ENCODE measurements at places on chromosomes 6 and 20.
A peak's percentile ranks its signal among the peaks of the same experiment; 100 is the strongest.

DNA sequence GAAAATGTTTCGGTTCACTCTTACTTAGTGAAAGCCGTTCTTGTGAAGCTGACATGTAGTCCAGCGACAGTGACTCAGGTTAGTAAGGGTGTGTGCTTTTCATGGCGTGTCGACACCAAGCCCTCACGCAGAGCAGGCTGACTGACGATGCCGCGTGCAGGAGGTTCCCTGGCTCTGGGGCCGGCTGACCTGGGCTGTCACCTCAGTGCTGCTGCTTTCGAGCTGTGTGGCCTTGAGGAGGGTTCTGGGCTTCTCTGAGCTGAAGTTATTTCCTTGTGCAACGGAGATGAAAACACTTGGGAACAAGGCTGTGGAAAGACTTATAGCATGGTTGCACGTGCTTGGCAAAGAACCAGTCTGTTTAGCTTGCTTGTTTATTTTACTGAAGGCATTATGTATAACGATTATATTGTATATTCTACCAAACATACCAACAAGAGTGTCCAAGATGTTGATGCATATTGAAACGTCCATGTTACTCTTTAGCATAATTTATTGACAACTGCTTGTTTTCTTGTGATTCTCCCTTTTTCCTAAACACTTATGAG lies 59.2 kb downstream of the PHACTR3 start:
- no peak for DNase-seq

GRCh38 chr6:154301839-154302752 lies 54.5 kb downstream of the IPCEF1 start:
- DNase-seq, result no peak

- DNase-seq, result no peak
These were observed 11.8 kb upstream of the BFSP1 start for GRCh38 chr20:17542993-17543412.

DNA sequence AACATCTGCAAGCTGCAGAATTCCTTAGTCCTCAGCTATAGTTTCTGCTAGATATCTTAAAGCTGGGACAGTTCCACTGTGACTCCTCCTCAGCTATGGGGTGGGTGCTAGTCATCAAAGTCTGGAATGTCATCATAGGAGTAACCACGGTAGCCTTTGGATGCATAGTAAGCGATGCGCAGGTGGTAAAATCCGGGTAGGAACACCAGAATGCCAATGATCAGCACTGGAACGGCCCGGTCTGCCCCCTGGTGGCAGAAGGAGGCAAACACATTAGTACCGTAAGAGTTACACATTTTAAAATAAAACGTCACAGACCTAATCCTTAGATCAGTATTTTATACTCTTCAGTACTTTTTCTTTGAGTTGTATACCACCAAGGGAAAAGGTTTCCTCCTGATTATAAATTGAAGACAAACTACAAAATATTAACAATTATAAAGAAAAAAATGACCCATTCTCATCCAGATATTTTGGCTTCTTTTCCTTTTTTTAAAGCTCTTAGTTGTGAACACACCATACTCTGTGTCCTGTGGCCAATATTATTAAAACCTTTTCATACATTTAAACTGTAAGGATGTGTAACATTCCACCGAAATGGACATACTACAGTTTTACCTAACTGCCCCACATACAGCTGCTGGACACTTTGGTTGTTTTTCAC lies 18.9 kb downstream of the PCNA start:
- DNase-seq, result peak; percentile 63

- no peak for DNase-seq
These were observed 98.8 kb downstream of the YTHDF1 start for GRCh38 chr20:63117151-63117550.

DNA sequence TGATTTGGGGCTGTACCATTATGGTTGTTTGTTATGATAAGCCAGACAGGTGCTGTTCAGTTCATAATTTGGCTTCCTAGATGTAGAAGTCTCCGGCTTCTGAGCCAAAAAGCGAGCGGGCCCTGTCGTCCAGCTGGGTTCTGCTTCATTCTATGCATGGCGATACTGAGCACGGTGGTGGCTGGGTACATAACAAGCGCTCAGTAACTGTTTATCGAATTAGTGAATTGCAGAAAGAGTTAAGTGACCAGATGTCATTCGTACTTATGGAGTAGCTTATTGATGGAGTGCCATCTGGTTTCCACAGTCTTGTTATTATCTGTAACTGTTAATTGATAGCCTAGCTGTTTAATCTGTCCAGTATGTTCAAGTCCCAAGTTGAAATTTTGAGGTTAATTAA lies 85.0 kb downstream of the DTD1 start:
- DNase-seq, result no peak

DNA sequence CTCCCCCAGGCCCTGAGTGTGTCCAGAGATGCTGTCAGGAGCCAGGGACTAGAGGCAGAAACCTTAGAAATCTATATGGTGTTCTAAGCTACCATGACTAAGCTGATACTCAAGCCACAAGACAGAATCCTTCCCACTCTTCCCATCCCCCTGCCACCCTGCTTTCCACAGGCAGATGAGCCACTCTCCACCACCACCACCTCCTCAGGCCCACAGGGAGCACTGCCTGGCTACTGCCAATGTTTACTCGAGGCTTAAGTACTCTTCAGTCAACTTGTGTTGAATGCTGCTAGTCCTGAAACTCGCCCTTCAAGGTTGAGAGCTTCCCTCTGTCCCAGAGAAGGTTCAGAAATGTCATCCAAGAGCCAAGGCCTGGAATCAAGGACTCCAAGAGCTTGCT lies 56.2 kb downstream of the CENPW start:
- DNase-seq, result no peak

DNA sequence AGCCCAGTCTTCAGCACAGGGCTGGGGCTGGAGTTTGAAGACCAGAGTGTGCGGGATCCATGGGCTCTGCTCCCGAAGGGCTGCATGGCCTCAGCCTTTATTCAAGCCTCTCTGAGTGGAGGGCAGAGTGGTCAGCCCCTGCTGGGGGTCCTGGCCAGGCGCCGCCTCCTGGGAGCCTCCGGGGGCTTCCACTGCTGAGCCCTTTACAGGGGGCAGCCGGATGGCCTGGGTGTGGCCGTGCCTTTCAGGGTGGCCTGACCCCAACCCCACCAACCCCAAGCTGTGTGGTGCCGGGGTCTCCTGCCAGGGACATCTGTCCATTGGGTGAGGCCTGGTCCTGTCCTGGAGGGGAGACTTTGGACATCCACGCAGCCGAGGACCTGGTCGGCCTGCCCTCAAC lies 76.0 kb upstream of the SLCO4A1 start:
- no peak for DNase-seq

DNA sequence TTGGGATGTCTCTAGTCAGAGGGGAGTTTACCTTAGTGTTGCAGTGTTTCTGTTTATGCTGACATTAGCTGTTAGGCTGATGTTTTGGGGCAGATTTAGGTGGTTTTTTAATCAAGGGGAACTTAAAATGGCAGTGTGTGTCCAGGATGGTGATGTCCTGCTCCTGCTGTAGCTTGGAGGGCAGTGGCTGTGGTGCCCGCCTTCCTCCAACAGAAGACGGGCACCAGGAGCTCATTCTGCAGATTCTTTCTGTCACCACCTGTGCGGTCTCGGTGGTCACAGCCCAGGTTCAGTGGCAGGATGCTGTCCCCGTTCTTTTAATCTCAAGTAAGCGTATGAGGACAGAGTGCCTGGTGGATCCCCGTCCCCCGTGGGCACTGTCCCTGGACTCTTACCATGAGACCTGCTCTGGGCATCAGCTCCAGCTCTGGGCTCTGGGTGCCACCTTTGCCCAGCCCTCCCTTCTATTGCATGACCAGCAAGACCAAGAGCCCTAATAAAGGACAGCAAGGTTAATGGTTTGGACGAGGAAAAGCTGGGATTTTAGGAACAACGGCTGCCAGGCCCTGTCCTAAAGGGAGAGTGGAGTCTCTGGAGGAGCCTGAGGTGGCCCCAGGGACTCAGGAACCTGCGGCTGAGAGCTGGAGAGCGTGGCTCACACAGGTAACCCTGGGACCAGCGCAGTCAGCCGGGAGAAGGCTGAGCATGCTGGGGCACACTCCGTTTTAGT lies 217.3 kb downstream of the ERMARD start:
- DNase-seq, result no peak

- DNase-seq, result no peak
These were observed 69.0 kb upstream of the CCN2 start for GRCh38 chr6:132020138-132020581.

DNA sequence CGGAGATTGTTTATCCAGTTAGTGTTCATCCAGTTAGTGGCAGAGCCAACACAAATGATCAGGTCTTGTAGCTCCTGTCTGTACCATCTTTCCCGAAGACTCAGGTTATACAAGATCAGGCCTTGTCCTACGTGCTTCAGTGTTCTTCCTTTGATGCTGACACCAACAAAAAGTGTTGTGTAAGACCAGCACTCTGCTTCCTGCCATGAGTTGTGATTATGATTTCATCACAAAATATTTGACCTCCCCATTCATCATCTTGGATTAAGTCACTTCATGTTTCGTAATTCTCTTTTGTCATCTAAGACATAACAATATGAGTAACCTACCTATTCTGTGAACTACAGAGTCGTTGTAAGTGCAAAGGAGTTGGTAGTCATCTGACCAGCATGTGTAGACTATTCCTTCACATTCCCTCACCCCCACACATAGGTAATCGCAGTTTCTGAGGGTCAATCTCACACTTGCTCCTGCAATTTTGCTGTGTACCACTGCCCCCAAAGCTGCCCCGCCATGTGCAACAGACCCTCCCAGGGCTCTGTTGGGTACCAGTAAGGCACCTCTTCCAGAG lies 135.6 kb upstream of the SLC22A23 start:
- DNase-seq, result no peak

GRCh38 chr6:159821122-159821521 lies 21.0 kb downstream of the PNLDC1 start:
- DNase-seq, result no peak

- DNase-seq, result no peak
These were observed 27.6 kb downstream of the ZNF311 start for GRCh38 chr6:28977341-28978132.

DNA sequence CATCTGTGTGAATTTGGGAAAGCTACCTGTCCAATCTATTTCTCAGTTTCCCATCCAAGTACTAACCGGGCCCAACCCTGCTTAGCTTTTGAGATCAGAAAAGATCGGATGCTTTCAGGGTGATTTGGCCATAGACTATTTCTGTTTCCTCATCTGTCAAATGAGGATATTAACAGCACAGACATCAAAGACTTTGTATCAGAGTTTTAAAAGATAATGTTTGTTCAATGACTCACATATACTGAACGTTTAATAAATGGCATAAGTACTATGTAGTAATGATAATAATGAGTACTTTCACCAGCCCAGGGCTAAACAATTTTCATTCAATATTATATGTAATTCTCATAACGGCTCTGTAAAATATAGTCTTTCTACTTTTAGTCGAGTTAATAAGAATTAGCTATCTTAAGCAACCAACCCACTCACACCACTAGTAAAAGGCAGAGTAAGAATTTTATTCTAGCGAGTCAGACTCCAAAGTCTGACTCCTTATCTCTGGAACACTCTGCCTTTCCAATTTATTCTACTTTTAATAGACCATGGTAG lies 216.5 kb downstream of the ARHGAP18 start:
- DNase-seq, result no peak

DNA sequence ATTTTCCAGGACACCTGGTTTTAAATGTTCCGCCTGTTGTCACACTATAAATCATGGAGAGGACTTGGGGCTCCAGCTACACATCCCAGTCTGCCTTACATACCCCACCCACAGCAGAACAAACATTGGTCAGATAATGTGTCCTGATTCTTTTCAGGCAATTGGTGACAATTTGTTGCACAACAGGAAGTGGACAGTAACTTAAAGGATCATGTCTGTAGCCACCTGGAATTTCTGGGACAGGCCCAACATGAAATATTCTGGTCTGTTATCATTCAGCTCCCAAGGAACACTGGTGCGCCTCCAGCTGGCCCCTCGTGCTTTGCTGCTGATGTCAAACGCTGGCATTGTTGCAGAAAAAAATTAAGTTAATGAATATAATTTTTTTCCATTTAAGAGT lies 117.2 kb downstream of the SOBP start:
- no peak for DNase-seq

- DNase-seq, result no peak
These were observed 18.3 kb downstream of the ZNF335 start for GRCh38 chr20:45953672-45954071.

DNA sequence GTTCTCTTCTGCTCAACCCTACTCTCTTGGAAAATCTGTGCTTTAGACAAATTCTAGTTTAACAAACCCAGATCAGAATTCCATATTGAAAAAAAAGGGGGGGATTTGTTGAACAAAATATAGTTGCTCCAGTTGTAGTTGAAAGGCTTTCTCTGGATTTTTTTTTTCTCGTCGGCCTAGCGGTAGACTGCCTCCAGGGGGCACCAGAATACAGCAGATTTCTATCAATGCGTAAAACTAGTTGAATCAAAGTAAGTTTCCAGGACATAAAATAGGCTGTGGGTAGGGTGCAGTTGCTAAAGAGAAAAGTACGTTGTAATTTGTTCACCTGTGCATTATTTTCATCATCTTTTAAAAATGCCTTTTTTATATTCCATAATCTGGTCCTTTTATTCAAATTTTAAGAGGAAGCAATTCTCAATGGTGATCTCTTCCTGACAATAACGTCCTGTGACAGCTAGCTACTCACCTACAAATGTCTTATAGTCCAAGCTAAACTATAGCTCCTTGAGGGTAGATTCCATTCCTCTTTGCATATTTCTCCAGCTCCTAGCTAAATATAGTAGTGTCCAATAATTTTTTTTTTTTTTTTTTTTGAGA lies 105.4 kb downstream of the PERP start:
- peak; percentile 52 for DNase-seq

DNA sequence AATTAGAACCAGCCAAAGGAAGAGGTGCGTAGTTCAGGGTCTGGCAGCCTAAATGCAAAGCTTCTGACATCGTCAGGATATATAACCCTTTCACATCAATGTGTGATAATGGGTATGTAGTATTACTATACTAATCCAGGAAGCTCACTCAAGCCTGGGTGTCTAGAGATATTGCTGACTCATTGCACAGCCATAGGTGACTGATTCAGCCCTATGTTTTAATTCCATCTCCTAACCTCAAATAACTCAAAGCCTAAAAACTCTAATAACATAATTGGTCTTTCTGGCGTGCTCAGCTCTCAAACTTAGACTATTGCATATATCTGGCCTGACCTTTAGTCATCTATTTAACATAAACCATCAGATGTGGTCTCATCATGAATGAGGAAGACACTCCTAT lies 658.4 kb downstream of the TBC1D32 start:
- DNase-seq, result no peak

DNA sequence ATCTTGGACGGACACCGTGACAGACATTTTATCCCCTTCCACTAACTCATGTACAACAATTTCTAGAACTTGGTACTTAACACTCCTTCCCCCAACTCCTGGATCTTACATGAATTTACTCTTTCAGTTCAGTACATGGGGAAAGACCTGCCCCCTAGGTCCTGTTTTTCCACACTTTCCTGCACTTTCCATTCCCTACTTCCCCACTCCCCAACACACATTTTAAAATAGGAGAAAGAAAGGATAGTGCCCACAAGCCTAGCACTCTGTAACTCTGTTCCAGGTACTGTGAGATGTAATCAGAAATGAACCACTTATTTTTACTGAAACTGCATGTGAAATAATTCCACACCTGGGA lies 1.3 kb downstream of the ADGRG6 start:
- DNase-seq, result no peak

GRCh38 chr6:8633762-8634161 lies 198.4 kb upstream of the SLC35B3 start:
- no peak for DNase-seq

GRCh38 chr6:155328539-155329459 lies 14.5 kb upstream of the TFB1M start:
- no peak for DNase-seq

- no peak for DNase-seq
These were observed 5.2 kb downstream of the TMEM30A start for GRCh38 chr6:75279418-75279817.
